ENCODE measurements at places on chromosomes 3 and 15.

- no peak for DNase-seq
Measured at GRCh38 chr3:125220183-125220582, 7.6 kb upstream of the SLC12A8 start.

DNA sequence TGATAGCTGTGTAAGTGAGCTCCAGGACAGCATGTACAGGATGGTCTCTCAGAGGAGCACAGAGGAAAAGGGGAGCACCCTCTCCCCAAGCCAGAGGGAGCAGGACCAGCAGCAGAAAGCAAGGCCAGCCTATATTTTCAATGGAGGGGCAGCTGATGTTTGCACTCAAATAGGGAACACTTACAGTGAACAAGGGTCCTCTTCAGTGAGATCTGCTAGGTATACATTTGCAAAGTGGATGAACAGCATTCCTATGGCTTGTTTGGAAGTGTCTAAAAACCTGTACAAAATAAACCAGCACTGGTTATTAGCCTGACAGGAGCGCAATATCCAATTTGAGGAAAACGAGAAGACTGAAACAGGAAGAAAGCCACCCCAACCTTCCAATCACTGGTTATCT, 17.6 kb upstream of the MUSTN1 start:
- no peak for DNase-seq

- no peak for DNase-seq
Measured at GRCh38 chr3:106294121-106294520, 425.3 kb upstream of the CBLB start.

DNA sequence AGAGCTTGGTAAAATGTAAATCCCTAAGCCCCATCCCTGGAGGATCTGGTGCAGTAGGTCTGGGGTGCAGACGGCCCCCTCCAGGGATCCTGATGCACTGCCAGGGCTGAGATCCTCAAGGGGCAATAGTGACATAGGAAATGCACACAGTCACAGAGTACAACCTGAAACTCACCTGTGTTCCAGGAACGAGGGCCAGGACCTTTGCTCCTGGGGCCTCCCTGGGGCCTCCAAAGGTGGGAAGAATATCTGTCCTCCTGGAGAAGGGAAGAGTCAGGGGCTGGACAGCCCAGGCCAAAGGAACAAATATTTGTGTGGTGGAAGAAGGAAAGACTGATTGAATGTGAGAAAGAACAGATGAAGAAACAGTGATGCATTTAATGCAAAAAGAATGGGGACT, 9.5 kb downstream of the SSUH2 start:
- no peak for DNase-seq

DNA sequence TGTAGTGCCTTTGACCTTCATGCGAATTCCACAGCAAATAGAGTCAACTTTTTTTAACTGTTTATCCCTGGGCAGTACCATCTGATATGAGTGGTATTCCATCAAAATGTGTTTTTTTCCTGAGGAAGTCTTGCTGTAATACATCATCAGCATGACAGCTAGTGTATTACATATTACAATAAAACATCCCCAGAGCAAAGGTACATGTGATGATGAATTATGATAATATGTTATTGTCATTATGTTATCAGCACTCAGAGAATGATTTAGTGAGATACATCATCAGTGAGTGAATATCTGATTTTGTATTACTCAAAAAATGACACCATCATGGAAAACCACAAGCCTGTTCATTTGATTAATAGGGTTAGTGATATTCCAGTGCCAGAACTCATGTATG, 69.7 kb upstream of the ARL6 start:
- DNase-seq: no peak

DNA sequence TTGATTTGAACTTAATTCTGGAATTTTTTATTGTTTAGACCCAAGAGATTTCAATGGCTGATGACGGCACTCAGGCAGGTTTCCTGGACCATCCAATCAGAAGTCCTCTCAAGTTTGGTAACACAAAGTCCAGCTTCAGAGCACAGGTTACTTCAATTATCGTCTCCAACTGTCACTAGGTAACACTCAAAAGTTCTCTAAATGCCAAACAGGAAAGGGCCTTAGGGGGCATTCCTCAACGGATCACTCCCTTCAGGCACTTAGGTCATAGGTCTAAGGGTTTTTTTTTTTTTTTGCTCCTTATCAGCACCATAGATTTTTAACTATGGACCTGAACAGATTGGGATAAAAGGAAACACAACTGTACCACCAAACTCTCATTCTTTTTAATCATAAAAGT, 85.8 kb downstream of the MEIS2 start:
- DNase-seq: no peak

Data from fibroblast of skin of left biceps (primary cell).